ENCODE measurements at places on chromosomes 2 and 18.

- DNase-seq, result peak; percentile 34
Observed at GRCh38 chr18:21110713-21111345, 784 bp downstream of the ROCK1 start.

GRCh38 chr2:239192456-239192855 is 208.4 kb downstream of the HDAC4 start:
- DNase-seq, result no peak

- peak; percentile 23 for DNase-seq
Observed at GRCh38 chr2:108583903-108584520, 49.7 kb downstream of the LIMS1 start.

DNA sequence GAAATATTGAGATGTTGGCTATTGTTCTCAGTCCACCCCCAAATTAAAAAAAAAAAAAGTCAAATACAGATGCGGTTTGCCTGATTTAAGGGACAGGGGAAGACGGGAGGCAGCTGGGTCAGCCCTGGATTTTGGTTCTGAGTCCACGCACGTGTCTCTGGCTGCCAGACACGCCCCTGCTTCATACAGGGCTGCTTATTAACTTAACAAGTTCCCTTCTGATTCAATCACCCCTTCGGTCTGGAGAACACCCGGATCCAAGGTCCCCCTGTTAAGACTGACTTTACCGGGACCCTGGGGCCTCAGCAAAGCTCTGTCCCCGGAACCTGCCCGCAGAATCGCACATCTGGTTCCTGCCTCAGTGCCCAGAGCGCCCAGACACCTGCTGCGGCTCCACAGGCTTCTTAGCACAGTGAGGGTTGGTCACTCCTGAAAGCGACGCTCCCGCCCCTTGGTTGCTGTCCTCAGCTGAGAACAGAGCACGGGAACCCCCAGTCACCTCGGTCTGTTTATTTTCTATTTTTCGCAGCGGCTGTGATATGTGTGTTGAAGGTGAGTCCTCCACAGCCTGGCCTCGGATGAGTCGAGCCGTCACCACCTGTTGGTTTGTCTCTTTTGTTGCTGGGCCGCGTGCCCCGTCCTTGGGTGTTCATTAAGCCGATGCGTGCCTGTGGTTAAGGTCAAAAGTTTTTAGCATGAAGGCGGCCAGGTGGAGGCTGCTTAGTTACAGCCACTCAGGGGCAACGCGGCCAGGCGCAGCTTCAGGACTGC is 57.2 kb downstream of the RTP5 start:
- no peak for DNase-seq

- no peak for DNase-seq
Observed at GRCh38 chr18:49168281-49168985, 217.7 kb upstream of the SMAD7 start.

- DNase-seq, result no peak
Observed at GRCh38 chr2:45769056-45769455, 117.6 kb downstream of the PRKCE start.

- DNase-seq, result no peak
Observed at GRCh38 chr2:26542194-26542455, 64.2 kb upstream of the OTOF start.

GRCh38 chr2:24026233-24026632 is 16.3 kb downstream of the MFSD2B start:
- DNase-seq, result no peak

DNA sequence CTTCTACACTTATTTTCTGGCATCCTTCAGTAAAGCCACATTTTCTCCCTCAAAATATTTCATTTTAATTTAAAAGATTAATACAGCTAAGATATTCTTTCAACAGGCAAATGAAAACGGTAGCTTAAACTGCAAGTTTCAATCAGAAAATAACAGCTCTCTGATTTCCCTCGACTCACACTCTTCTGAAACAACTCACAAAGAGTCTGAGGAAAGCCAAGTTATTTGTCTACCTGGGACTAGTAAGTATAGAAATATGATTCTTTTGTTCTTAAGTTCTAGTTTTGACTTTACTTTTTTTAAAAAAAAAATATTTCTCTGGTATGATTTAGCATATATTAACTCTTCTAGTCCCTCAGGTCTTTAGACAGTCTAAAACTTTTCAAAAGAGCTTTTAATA is 27.2 kb downstream of the CEP192 start:
- no peak for DNase-seq

GRCh38 chr2:62704654-62705006 is 883 bp upstream of the EHBP1 start:
- DNase-seq, result no peak

GRCh38 chr18:46264255-46264654 is 160.1 kb downstream of the HAUS1 start:
- DNase-seq, result no peak

GRCh38 chr2:38797250-38797676 is 19.3 kb downstream of the GEMIN6 start:
- DNase-seq, result no peak

DNA sequence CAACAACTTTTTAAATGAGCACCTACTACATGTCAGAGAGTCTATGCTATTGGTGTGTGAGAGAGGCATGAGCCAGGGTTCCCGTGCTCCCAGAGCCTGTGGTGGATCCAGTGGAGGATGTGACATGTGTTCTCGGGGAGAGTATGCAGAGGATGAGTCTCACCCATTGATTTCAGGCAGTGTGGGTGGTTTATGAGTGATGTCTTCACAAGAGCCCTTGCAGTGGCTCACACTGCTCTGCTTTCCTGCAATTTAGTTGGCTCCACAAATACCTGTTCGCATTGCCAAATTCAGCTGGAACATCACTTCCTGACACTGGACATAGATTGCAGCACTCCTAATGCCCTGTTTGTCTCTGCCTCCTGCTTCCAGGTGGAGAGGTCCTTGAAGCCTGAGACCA is 243.6 kb upstream of the CXCR4 start:
- DNase-seq, result no peak

DNA sequence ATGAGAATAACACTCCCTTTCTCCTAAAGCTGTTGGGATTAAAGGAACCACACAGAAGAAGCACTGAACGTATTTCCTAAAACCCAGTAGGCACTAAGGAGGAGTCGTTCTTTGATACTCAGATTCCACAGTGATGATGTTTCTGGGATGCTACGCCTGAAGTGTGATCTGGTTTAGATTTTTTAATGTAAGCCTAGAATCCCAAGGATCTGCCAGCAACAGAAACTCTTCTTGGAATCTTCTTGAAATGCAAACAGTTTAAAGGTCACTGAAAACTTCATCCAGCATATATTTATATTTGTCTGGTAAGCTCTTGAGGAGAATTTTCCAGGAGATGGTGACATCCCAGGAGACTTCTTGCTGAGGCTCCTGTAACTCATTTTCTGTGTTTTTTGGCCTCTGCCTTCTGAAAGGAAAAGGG is 247.6 kb upstream of the TRIB2 start:
- DNase-seq, result no peak

GRCh38 chr18:2164644-2165550 is 406.4 kb downstream of the METTL4 start:
- DNase-seq, result no peak

- DNase-seq, result no peak
Observed at GRCh38 chr2:55099878-55100820, 49.9 kb upstream of the RTN4 start.

DNA sequence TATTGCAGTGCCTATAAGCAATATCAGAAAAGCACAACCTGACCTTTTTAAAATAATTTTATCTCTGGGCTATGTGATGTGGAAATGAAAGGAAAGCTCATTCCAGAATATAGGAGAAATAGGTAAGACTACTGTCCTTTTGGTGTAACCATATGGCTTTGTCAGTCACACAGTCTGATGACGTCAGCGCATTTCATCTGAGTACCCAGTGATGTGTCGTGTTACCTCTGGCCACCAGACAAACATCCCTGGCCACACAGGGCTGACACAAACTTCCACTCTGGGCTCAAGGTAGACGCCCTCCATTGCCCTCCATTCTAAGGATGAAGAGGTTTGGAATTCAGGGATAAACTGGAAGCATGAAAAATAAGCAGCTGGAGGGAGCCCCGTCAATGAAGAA is 506.7 kb downstream of the CMPK2 start:
- no peak for DNase-seq

DNA sequence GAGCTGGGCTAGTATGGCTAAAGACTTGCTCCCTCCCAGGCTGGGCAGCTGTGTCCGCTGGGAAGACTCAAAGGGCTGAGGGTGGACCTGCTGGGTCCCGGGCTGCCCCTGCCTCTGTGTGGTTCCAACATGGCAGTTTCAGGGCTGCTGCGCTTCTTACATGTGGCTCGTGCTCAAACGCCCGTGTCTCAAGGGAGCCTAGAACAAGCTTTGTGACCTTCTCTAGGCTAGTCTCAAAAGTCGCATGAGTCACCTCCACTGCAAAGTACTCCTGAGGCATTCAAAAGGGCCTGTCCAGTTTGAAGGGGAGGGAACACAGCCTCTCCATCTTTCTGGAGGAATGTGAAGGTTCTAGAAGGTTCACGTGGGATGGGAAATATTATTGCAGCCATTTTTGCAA is 44.7 kb upstream of the RAB31 start:
- DNase-seq, result no peak

DNA sequence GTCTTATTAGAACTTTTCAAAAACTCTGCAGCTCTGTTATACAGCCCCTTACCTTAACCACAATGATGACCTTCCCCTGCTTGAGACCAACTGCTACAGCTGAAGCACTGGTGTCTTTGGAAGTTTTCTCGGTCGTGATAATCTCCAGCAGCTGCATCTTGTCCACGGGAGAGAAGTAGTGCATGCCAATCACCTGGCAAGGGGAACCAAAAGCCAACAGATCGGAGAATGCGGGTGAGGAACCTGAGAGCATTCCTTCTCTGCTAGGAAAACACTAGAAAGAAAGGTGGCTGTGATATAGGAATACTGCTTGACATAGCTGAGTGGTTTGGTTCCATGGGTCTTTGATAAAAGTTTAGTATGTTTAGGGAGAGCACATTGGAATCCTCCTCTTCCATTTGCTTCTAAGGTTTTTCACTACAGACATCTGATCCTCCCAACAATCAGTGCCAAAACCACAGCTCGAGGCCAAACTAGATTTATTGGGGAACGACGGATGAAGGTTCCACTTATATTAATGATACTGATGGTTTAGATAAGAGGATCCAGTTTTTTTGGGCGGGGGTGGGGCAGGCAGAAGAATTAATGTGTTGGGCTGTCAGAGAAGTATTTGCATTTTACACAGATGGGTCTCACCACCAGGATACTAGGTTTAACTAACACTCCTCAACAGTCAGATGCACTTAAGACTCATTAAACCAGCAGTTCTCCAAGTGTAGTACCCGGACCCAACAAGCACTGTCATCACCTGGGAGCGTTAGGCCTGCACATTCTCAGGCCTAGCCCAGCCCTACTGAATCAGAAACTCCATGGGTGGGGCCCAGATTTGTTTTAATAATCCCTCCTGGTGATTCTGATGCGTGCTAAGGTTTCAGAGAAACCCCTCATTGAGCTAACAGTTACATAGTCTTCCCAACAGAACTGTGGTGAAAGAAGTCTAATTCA is 22.4 kb downstream of the GAREM2 start:
- no peak for DNase-seq

GRCh38 chr2:55961318-55961911 is 37.8 kb upstream of the EFEMP1 start:
- no peak for DNase-seq

- no peak for DNase-seq
Observed at GRCh38 chr2:206457188-206457634, 13.9 kb downstream of the ADAM23 start.

DNA sequence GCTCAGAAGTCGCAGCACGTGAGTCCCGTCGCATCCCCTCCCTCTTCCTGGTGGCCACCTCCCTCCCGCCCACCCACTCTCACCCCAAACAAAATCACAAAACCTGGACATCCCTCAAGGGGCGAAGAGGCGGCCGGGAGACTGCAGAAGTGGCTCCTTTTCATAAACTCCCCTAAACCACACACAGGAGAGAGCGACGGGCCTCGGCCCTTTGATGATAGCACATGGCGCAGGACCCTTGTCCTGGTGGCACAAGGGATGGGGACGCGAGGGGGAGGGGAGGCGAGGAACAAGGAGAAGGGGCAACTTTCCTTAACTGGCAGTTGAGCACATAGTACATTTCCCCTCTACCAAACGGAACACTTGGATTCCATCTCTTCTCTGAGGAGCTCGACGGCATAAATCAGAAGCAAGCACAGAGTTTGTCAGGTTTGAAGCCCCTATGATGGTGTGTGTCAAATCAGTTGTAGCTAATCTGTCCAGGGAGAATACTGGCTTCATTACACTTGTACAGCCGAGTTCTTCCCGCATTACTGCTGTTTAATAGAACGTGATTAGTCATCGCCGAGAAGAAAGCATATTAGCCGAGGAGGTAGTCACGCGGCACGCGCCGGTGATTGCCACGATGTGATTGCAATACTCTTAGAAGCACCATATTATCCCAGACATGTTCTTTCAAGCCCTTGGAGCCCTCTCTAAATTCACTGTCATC is 43.8 kb downstream of the GBX2 start:
- no peak for DNase-seq

DNA sequence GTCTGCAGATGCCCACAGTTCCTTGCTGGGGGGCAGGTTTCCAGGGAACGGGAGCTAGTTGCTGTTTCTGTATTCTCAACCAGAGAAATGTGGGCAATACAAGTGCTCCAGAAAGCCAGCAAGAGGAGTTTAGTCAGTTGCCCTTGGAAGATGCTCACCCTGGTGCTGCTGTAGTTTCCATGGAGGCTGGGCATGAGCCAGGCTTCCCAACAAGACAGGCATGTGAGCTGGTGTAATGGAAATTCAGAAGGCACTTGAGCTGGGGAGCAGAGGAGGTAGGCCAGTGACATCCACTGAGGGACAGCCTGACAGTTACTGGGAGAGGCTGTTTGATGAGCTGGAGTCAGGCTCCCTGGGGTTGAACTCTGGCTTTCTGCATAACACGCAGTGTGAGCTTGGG is 7.7 kb downstream of the HK2 start:
- DNase-seq, result no peak

GRCh38 chr2:196170606-196171247 is 651 bp downstream of the STK17B start:
- DNase-seq, result no peak

GRCh38 chr2:118847762-118848172 is 319 bp upstream of the EN1 start:
- no peak for DNase-seq

DNA sequence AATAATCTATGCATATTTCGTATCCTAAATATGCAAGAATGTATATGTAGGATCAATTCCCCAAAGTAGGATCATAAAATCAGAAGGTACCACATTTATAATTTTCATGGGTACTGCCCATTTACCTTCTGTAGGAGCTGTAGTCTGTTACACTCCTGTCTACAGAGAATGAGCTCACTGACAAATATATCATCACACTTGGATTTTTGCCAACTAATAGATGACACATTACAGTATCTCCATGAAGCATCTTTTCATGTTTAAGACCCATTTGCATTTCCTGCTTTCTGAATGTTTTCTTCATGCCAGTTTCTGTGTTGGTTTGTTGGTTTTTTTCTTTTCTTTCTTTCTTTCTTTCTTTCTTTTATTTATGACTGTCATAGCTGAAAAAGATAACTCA is 70.9 kb upstream of the EML6 start:
- no peak for DNase-seq

Data from stimulated activated CD8-positive, alpha-beta memory T cell treated with anti-CD3 and anti-CD28 coated beads, Interleukin-7, amount 100 ng/mL, for 1 hour (primary cell).